ENCODE measurements at places on chromosomes 7 and 10.
A peak's percentile ranks its signal among the peaks of the same experiment; 100 is the strongest.

DNA sequence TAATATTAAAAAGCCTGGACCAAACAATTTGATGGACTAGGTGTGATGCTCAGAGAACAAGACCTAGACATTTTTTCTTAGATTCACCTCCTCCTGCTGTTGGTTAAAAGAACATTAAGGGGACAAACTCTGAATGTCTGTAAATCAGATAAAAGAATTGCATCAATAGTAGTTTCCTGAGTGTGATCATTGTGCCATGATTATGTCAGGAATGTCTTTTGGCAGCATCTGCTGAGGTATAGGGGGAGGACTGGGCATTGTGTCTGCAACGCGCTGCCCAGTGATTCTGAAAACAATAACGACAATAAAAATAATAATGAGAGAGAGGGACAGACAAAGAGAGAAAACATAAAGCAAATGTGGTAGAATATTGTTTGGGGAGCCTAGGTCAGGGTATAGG is 6.9 kb downstream of the C7orf57 start:
- no peak for DNase-seq

GRCh38 chr7:41925946-41926345 is 223.1 kb upstream of the INHBA start:
- no peak for DNase-seq

GRCh38 chr7:98836811-98837629 is 32.8 kb downstream of the TMEM130 start:
- DNase-seq, result peak; percentile 31

- DNase-seq, result no peak
Observed at GRCh38 chr10:19611775-19612174, 204.5 kb upstream of the PLXDC2 start.

Measured in suppressor macrophage treated with lipopolysaccharide for 4 hours (primary cell).